ENCODE measurements at places on chromosomes 7 and 10.

- DNase-seq: no peak
Observed at GRCh38 chr7:149725916-149726315, 47.5 kb downstream of the ZNF467 start.

- no peak for DNase-seq
Observed at GRCh38 chr10:58137813-58138212, 129.9 kb downstream of the IPMK start.

- DNase-seq: no peak
Observed at GRCh38 chr10:100289641-100290040, 3.2 kb upstream of the BLOC1S2 start.

- no peak for DNase-seq
Observed at GRCh38 chr7:79244482-79244881, 209.0 kb downstream of the MAGI2 start.

DNA sequence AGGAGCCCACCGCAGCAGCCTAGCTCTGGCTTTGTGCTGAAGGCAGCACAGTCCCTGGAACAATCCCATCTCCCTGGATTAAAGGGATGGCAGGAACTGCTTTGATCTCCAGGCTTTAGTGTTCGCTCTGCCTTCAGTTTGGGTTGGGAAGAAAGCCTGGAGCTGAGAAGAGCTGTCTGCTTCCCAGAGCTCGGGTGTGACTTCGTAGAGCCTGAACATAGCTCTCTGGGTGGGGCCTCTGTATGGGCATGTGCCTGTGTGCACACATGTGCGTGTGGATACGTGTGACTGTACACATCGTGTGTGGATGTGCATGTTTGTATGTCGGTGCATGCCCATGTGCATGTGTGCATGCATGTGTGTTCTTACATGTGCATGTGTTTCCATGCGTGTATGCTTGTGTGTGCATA is 8.7 kb downstream of the ADCY1 start:
- DNase-seq: no peak

DNA sequence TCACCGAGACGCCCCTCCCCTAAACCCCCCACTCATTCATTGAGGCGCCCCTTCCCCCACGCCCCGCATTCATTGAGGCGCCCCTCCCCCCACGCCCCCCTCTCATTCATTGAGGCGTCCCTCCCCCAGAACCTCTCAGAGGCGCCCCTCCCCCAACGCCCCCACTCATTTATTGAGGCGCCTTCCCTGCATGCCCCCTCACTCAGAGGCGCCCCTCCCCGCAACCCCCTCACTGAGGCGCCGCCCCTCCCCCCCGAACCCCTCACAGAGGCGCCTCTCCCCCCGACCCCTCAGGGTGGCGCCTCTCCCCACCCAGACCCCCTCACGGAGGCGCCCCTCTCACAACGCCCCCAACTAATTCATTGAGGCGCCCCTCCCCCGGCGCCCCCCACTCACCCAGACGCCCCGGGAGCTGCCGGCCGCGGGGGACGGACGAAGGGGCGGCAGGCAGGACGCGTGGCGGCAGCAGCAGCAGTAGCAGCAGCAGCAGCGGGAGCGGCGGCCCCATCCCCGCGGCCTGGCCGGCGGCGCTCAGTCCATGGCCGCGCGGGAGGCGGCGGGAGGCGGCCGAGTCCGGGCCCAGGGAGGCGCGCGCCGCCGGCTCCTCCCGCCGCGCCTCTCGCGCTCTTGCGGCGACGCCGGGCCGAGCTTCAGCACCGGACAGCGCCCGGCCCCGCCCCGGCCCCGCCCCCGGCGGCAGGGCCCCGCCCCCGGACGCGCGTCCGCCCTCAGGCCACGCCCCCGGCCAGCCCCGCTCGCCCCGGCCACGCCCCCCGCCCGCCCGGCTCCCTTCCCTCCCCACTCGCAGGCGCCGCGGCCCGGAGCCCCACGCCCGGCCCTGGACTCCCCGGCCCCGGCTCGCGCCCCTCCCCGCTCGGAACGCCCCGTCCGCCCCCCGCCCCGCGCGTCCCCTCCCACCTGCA is at the start of gene PTPRN2:
TSS of gene PTPRN2 (minus strand) at position 662 of the 923 bp plus-strand sequence.
- DNase-seq: peak; percentile 18

- peak; percentile 52 for DNase-seq
Observed at GRCh38 chr10:96978621-96979154, 146.6 kb downstream of the LCOR start.

- DNase-seq: no peak
Observed at GRCh38 chr7:113084496-113085172, 2.0 kb downstream of the GPR85 start.

GRCh38 chr10:88291289-88292184 is 291.6 kb downstream of the RNLS start:
- DNase-seq: peak; percentile 72

GRCh38 chr7:67732898-67733297 is 736.3 kb downstream of the TYW1 start:
- no peak for DNase-seq

DNA sequence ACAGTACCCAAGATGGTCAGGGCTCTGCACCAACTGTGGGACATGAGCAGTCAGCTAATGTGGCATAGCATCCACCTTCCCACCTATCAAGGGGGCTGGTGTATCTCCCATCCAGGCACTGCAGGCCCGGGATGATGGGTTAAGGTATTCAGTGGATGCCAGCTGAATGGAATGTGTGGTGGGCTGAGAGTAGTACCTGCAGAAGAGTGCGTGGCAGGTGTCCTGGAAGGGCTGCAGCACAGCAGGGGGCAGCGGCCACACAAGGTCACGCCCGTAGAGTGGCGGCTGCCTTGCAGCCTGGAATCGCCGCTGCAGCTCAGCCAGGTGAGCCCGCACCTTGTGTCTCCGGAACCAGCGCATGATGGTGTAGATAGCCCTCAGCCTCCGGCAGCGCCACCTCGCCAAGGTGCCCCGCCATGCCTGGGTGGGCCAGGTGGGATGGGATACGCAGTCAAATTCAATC is 13.3 kb downstream of the MYO1G start:
- DNase-seq: no peak

DNA sequence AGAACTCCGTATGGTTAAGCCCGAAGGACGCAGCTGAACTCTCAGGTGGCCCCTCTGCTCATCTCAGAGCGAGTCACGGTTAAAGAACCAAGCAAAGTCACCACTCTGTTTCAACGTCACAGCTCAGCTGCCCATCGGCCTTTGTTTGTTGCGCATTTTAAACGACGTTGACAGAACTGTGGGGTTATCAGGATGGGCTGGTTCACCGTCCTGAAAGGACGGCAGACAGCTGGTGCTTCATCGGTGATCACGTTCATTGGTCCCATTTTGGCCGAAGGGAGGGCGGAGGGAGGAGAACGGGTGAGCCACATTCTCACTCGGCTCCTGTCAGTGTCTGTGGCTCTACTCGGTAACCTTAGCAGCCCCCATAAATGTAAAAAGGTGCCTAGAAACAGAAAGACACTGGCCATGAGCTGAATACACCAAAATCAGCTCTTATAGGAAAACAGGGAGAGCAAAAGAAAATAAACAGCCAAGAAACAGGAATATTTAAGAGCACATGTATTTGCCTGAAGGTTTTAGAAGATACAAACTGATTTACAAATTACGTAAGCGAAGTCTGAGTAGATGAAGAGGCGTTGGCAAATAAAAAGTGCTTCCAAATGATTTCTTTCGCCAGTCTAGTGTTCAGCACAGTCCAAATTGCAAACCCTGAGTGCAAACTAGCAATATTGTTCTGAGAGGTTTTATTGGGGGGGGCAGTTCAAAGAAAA is 8.4 kb downstream of the PRKAG2 start:
- no peak for DNase-seq

DNA sequence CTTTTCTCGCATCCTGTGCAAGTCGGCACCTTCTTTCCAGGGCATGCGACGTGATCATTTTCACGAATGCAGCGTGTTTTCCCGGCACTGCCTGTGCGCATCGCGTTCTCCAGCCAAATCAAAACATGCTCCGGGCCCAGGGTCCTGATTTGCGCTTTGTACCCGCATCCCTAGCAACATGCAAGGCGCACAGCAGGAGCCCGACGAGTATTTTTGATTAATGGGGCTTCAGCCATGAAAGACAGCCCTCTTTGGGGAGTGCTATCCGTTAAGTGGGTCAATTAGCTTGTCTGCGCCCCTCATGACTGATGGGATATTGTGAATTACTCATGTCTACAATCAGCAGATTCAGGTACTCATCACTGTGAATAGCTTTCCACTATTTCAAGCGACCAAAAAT is 243.3 kb upstream of the RNF32 start:
- no peak for DNase-seq

- DNase-seq: peak; percentile 42
Observed at GRCh38 chr10:35089611-35090161, 455 bp downstream of the CUL2 start.

DNA sequence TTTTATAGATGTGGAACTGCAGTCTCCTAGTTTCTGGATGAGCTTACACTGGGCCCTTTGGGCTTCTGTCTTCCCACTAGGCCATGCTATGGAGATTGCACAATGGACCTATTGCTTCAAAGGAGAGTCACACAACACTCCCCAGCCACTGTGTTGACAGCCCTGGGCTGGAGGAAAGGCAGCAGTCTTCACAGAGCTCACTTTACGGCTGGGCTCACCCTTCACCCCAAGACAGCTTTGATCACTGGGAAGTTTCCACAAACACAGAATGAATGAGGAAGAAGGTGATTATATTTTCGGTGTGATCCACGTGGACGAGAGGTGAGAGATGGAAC is 92.7 kb upstream of the GDF10 start:
- no peak for DNase-seq

DNA sequence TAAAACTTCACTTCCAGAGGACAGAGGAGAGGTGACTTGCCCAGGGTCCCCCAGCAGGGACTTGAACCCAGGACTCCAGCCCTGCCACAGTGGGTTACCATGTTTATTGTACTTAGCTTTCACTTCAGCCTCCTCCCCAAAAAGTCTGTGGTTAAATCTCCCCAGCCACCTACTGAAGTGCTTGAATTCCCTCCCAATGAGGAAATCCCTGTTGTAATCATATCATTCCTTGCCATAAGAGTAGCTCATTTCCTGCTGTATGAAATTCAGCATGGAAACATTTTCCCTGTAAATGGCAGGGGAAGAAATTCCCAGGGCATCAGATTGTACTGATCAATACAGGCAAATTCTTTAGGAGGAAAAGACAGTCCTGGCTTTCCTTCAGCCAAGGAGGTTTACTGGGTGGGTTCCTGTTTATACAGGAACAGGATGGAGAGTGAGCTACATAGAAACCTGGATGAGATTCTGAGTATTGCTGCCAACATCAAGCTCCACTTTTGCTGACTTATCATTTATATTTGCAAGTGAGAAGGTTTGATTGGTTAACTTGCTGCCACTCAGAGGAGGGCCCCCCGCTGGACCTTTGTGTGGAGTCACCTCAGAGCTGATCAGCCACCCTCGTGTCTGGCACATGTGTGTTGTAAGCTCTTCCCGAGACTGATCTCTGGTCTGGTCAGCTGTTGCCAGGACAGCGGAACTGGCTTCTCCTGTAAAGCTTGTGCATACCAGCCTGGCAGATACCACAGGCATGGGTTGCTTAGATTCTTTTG is 16.4 kb upstream of the PDZD8 start:
- DNase-seq: no peak

- no peak for DNase-seq
Observed at GRCh38 chr10:82529062-82529461, 654.1 kb downstream of the NRG3 start.

- peak; percentile 19 for DNase-seq
Observed at GRCh38 chr7:113710310-113711096, 208.3 kb downstream of the PPP1R3A start.

- DNase-seq: no peak
Observed at GRCh38 chr7:116242759-116243158, 32.4 kb downstream of the TES start.

- no peak for DNase-seq
Observed at GRCh38 chr7:135743907-135744731, 4.5 kb downstream of the FAM180A start.

DNA sequence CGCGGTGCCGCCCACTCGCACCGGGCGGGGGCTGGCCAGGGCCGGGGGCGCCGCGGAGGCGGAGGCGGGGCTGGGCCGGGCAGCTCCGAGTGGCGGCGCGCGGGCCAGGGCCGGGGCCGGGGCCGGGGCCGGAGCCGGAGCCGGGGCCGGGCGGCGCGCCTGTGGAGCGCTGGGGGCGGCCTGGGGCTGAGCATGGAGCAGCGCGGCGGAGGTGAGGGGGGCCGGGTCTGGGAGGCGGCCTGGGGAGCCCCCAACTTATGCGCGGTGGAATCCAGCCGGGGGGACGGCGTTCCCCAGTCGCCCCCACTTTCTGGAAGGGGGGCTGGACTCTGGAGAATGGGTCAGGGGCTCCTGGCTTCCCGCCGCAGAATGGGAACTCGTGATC is at the start of gene LZTS2:
TSS of gene LZTS2 (plus strand) at position 67 of the 385 bp plus-strand sequence. CDS start 2,731 bp downstream, outside the sequence.
- no peak for DNase-seq

GRCh38 chr7:15113752-15114151 is 211.2 kb upstream of the DGKB start:
- no peak for DNase-seq

DNA sequence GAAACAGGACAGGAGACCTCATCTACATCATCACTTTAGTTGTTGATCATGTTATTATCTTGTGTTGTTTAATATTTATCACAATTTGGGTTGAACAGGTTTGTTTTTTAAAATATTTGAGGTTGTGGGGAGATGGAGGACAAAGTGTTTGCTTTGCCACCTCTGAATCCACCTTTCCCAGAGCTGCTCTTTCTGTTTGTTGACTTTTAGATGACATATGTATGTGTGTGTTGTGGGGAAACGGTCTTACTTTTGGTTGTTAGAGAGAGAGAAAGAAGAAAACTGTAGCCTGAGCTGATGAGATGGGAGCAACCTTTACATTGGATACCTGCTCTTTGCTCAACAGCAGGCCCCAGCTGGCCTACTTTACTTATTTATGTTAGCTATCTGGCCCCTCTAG is 19.0 kb upstream of the SLC16A12 start:
- DNase-seq: no peak

DNA sequence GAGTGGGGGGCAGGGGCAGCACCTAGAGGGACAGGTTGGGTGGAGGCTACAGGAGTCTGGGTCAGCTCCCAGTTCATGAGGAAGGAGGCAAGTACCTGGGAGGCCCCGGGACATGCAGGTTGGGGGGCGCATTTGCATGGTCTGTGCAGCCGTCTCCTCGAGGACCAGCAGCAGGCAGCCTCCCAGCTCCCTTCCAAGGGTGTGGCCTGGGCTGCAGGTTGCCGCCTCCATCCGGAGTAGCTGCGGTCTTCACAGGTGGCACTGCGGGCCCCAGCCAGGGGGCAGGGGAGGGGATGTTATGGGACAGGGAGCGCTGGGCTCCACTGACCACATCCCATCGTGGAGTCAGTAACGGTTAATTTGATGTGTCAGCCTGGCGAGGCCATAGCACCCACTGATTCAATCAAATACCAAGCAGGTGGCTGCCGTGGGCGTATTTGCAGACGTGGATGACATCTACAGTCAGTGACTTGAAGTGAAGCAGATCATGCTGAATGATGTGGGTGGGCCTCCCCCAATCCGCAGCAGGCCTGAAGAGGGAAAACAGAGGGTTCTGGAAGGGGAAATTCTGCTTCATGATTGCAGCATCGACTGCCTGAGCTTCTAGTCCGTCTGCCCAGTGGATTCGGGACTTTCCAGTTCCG is 81.6 kb downstream of the PRKAG2 start:
- DNase-seq: no peak
